Heart right ventricle (tissue), 16 donors: ENCODE measurements at places on chromosomes 4 and X.

DNA sequence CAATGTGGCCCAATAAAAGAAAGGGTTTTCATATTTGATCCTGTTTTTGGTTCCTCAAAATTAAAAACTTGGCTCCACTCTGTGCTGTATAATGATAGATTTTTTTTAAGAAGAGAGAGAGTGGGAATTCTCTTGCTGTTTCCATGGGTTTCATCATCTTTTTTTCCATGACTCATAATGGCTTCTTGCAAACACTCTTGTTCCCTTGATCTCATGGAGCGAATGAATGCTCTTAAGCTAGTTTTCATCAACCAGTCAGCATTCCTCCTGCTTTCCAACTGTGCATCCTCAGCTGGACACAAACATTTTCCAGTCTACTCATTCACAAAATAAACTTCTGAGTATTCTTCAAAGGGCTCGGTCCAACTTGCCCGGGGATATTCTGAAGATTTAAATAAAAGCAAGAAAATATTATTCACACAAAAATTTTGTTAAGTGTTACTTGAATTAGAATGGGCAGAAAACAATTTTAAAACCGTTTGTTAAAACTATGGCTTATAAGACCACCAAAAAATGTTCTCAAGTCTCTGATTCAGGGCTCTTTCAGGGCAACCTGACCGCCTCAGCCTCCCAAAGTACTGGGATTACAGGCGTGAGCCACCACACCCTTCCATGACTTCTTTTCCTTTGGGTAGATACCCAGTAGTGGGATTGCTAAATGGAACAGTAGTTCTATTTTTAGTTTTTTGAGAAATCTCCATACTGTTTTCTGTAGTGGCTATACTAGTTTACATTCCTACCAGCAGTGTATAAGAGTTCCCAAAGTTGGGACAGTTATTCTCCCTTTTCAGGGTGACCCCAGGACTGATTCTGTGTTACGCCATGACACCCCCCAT is 64.7 kb downstream of the TMEM156 start:
- no peak for DNase-seq

DNA sequence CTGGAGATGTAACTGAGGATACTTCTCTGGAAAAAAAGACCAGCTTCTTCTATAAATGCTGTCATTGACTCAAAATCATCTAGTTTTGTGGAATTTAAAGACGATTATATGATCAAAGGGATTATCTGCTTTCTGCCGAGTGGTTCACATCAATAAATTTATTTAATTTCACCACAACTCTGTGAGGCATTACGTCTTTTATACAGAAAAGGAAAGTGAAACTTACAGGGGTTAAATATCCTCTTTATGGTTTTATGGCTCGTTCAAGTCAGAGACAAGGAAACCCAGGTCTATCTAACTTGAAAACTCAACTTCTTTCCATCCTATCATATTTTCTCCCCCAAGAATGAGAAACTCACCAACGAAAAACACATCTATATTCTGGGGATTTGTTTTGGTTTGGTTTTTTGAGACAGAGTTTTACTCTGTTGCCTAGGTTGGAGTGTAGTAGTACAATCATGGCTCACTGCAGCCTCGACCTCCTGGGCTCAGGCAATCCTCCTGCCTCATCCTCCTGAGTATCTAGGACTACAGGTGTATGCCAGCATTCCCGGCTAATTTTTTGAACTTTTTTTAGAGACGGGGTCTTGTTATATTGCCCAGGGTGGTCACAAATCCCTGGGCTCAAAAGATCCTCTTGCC is 377.9 kb upstream of the EMCN start:
- no peak for DNase-seq

- no peak for DNase-seq
Measured at GRCh38 chr4:5266991-5267390, 215.7 kb downstream of the STK32B start.

DNA sequence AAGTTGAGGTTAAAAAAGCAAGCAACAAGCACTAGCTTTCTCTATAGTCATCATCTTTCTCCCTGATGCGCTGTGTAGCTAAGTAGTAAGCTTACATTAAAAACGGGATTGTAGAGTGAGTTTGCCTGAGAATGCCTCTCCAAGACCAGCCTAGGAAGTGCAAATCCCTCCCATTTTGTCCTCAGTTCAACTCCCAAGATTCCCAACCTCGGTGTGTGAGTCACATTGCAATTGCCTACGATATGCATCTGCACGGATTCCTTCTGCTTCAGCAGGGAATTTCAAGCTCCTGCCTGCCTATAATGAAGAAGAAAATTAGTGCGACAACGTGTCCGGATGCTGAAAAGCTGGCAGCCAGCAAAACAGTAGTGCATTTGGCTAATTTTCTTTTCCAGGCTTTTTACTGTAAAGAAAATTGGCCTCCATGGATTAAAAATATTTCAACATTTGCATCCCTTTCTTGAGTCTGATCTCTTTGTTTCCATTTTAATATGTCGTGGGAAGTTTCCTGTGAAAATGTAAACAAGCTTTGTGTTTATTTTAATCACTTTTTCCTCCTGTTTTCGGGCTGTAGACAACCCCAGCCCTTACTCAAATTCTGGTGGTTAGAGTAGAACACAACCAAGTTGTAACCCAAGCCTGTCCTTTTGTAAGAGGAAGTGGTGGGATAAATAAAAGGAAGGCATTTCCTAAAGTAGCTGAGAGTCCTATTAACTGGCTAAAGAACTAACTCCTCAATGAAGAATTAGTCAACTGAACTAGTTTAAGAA is 58.4 kb upstream of the TET2 start:
- no peak for DNase-seq

DNA sequence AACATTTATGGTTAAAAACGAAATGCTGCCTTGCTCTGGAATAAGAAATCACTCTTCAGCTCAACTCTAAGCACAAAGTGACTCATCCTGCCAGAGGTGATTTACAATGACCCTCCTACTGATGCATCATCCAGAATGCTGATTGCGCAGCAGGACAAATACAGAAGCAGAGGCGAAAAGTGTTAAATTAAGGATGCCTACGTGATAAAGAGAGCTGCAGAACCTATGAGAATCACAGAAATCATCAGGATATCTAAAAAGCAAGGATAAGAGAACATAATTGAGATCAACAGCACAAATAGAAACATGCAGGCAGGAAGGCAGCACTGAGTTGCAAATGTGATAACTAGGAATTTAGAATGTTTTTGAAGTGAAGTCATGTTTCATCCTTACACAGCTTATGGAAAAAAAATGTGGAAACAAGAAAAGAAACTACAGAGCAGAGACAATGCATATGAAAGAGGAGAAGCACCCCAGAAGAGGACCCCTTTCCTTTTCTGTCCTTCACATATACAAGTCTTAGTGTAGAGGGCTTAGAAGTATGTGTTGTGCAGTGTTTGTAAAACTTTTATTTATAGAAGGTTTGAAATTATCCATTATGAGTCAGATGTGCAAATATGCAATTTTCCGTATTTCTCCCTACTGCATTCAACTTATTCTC is 188.4 kb downstream of the SLC7A11 start:
- no peak for DNase-seq

- DNase-seq, result no peak
Measured at GRCh38 chr4:15077969-15078368, 75.7 kb downstream of the CPEB2 start.

- peak; percentile 31 for DNase-seq
Measured at GRCh38 chr4:26204911-26205370, 115.9 kb upstream of the RBPJ start.

DNA sequence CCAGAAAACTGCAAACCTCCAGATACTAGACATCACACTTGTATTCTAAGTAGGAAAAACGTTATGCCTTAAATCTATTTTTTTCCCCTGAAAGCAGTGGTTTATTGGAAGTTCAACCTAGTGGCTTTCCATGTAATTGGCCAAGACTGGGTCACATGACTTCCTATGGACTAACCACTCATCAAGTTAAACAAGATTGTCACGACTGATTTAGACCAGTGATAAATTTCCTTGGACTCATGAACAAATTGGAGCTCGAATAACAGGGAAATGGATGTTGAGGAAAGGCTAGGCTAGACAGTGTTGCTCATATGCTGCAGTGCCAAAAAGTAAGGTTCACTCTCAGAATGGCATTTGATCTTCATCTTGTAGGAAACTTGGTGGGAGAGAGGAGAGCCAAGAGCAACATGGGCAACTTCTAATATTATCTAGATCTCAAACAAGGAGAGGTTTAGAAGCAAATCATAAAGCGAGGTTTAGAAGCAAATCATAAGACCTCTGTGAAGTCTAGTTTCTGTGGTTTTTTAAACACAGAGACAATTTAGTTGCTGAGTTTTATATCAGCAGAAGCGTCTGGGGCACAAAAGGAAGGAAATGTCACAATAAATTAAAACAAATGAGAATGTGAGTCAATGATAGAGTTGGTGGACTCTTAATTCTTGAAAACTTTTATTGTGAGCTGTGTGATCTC is 165.6 kb upstream of the BOD1L1 start:
- no peak for DNase-seq

- no peak for DNase-seq
Measured at GRCh38 chr4:89737888-89738287, 99.1 kb downstream of the SNCA start.

GRCh38 chrX:152652060-152652459 is 14.4 kb downstream of the GABRQ start:
- DNase-seq, result no peak

GRCh38 chrX:132953354-132953753 is 5.1 kb downstream of the HS6ST2 start:
- DNase-seq, result no peak

GRCh38 chrX:43866423-43866822 is 15.8 kb downstream of the MAOB start:
- DNase-seq, result no peak

DNA sequence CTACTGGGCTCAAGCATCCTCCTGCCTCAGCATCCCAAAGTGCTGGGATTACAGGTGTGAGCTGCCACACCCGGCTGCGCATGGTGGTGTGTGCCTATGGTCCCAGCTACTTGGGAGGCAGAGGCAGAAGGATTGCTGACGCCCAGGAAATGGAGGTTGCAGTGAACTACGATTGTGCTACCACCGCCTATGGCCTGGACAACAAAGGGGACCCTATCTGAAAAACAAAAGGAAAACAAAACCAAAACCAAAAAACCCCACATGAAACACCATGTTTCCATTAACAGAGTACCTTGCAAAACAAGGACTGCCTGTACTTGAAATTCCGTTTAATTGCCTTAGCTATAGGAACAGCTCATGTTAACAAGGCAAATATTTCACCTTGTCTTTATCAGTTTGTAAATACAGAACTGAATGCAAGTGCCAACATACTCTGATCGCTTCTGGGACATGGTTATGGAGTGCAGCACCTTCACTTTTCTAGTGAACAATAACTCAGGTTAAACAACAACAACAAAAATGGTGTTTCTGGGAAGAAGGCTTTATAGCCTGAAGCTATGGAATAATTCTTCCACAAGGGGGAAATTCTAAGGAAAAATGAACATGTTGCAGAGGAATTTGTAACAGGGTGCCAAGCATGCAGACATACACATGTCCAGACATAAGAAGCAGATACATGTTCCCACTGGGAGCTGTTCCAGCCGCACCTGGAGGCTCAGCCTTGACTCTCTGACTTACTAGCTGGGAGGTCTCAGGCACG is 73.2 kb upstream of the STS start:
- no peak for DNase-seq

GRCh38 chr4:145102619-145103018 is 4.5 kb downstream of the ABCE1 start:
- DNase-seq, result no peak

GRCh38 chr4:13627178-13627605 is 333 bp downstream of the BOD1L1 start:
- DNase-seq, result no peak

- DNase-seq, result no peak
Measured at GRCh38 chrX:39811376-39811775, 286.4 kb downstream of the BCOR start.

DNA sequence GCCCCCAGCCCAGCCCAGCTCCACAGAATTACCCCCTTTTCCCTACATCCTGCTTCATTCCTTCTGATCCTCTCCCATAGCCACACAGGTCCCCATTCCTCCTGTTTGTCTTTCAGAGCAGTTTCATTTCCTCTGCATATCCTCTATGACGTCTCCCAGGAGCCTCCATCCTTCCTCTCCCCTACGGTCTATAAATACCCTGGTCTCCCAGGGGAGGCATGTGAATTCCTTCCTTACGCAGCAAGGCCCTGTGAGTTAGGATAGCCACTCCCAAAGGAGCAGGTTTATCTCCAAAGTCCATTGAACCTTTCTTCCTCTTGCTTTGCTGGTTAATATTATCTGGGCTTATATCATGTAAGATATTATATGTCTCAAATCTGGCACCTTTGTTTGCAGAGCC is 8.4 kb upstream of the APLN start:
- peak; percentile 62 for DNase-seq

- no peak for DNase-seq
Measured at GRCh38 chr4:101252721-101253120, 94.6 kb downstream of the PPP3CA start.

DNA sequence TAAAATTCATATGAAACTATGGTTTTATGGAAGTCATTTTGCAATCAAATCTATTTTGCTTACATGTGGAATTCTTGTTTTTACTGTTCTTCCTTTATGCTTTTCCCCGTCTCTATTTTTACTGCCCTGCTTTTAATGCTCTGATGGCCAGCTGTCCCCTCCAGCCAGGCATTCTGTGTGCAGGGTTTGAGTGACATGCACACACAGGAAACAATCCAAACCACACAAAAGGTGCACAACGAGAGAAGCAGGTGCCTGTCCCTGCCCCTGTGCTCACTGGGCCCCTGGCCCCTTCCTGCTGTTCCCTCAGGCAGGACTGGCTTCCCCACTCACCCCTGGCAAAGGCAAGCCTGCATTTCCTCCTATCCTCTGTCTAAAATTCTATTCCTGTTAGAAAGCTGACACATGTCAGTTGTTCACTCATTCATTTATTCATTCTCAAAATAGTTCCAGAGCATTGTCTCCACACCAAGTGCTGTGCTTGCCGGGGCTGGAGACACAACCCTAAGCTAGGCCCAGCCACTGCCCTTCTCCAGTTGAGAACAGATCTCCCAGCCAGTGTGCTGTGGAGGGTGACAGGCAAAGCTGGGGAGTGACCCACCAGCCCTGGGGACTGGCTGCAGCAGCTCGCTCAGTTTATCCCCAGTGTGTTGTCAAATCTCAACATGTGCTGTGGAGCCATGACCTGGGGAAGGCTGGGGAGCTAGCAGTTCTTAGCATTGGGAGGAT is 346.3 kb downstream of the FBXW7 start:
- DNase-seq, result no peak

DNA sequence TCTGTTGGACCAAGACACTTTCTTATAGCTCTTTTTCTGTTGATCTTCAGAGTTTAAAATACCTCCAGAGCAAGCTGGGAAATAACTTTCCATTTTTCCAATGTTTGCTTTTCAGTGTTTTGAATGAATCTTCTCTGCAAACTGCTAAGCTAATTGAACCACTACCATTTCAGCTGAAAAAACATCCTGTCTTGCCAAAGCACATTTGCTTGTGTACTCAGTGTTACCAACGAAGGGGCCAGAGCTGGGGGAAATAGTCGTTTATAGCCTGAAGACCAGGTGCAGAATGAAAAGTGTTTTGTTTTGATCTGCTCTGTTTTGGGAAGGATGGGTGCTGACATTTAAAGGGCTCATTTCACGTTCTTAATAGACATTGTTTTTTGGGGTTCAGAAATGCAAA is 88.4 kb upstream of the CLNK start:
- no peak for DNase-seq

GRCh38 chr4:138790706-138791340 is 224.8 kb upstream of the NOCT start:
- no peak for DNase-seq
